ENCODE measurements at places on chromosomes 3 and 15.

DNA sequence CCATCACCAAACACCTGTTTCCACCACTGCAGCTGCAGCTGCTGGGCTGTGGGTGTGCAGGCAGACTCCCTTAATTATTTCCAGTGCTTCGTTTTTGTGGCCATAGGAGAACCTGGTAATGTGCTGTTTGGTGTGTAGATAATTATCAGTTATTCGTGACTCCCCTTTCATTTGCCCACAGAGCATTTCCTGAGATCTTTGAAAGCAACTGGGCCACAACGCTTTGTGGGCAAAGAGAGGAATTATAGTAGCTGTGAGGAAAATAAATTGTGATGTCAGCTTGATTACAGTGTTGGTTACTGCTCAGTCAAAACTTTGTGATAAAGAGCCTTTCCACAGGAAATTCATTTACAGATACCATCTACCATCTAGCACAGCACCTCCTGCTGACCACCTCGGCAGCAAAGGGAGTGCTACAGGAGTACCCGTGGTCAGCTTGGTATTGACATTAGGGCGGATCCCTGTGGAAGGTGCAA, 193.3 kb upstream of the SLCO3A1 start:
- no peak for DNase-seq

DNA sequence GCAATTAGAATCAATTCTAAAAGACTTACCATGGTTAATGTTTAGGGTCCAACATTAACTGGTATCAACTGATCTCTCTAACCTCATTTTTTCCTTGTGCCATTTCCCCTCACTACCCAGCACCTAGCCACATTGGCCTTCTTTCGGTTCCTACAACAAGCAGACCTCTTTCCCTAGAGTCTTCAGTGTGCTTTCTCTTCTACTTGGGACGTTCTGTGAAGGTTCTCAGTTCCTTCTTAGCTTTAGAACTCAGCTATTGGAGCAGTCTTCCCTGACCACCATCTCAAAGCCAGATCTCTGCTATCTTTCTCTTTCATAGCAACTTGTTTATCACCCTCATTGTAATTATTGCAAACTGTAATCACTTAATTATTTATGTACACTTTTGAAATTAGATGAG, 31.5 kb upstream of the MINDY4B start:
- no peak for DNase-seq

DNA sequence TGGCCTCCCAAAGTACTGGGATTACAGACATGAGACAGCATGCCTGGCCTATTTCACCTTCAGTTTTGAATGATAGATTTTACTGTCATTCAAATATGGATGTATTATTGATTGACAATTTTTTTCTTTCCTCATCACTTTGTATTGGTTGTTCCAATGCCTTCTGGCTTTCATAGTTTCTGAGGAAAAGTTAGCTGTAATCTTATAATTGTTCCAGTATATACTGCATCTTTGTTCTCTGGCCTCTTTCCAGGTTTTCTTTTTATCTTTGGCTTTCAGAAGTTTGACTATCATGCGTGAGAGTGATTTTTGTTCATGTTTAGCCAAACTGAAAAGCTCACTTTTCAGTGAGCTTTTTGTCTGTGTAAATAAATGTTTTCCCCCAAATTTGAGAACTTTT, 157.1 kb downstream of the RSRC1 start:
- DNase-seq: no peak

- no peak for DNase-seq
These were observed 44.6 kb downstream of the BDH1 start for GRCh38 chr3:197511130-197511529.

DNA sequence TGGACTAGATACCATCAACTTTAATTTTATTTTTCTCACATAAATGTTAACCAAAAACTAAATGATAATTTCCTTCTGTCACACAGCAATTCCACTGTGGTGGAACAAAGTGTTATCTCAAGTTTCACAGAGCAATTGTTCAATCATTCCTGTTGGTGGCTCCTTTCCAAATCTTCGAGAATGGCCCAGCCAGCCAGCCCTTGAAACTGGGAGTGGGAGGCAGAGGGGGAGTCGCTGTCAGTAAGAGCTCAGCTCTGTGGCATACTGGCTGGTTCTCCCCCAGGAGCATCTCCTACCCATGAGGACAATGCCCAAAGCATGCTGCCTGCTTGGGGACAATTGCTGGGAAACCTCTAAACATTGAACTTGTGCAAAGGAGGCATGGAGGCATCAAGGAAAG, 47.7 kb downstream of the MECOM start:
- no peak for DNase-seq

DNA sequence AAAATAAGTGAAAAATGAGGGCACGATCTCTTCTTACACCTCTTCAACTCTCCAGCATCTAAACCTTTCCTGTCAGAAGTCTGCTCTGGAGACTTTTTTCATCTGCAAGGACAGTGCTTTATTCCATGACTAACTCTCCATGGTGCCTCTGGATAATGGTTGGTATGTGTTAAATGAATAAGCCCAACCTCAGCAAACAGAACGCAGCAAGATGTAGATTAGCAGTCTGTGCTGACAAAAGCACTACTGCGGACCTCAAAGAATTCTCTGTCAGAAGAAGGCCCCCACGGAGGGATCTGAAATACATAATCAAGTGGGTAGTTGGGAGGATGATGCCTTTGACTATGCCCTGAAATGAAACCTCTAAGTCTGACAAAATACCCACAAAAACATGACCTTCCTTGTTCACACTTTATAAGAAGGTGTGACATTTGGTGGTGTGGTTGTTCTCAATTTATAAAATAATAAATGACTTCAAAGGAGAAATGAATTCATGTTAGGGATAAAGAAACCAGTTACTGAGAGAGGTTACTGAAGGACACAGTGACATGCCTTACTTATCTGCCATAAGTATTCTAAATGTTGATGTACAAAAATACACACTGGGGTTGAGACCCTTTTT, 43.2 kb upstream of the ADCY5 start:
- DNase-seq: no peak

Measured in HuH-7.5 (cell line).